Tongue (tissue), 3 donors: ENCODE measurements at places on chromosomes 6 and 20. TPM values are rescaled to one million over a fixed set of nuclear protein-coding genes. Genes with fewer than 3 reads are reported as not detected.

FERMT1 gene
- total RNA-seq = 5.5 TPM

ITCH gene
- 76.5 TPM for total RNA-seq

HSPA1L gene
- 4.5 TPM for total RNA-seq

TMEM14B gene
- 102 TPM for total RNA-seq

THBD gene
- 26.6 TPM for total RNA-seq

DEFB132 gene
- total RNA-seq = not detected

CAGE1 gene
- total RNA-seq = 0.21 TPM

LGSN gene
- total RNA-seq = not detected

SOX18 gene
- 17.6 TPM for total RNA-seq

LY6G6D gene
- total RNA-seq = not detected

SLC4A11 gene
- total RNA-seq = 0.62 TPM

FHL5 gene
- 1.8 TPM for total RNA-seq

OR12D3 gene
- not detected for total RNA-seq

LBP gene
- not detected for total RNA-seq

ELOVL2 gene
- 1.4 TPM for total RNA-seq

KDM1B gene
- 46.8 TPM for total RNA-seq

CDH26 gene
- total RNA-seq = 3.4 TPM

C20orf141 gene
- total RNA-seq = not detected

OR2J3 gene
- total RNA-seq = not detected

GMEB2 gene
- 9.9 TPM for total RNA-seq

IER3 gene
- 7.1 TPM for total RNA-seq

TREM2 gene
- not detected for total RNA-seq

SPEF1 gene
- total RNA-seq = not detected

CRIP3 gene
- 0.62 TPM for total RNA-seq
